ENCODE measurements at places on chromosomes 12 and 14. TPM values are rescaled to one million over a fixed set of nuclear protein-coding genes. Genes with fewer than 3 reads are reported as not detected.

Gene GUCY2C
- not detected for total RNA-seq

Gene HOTAIR
- total RNA-seq, result not detected

Gene ARHGAP5
- total RNA-seq, result 73.8 TPM

Gene SPX
- total RNA-seq, result not detected

Gene CDC42BPB
- total RNA-seq, result 125 TPM

Gene SPIC
- not detected for total RNA-seq

Gene OR4E2
- total RNA-seq, result not detected

Gene ETFBKMT
- 2.2 TPM for total RNA-seq

Gene C12orf60
- 0.88 TPM for total RNA-seq

Gene PZP
- not detected for total RNA-seq

Gene PPP1R1A
- 47.6 TPM for total RNA-seq

Gene VRTN
- 0.15 TPM for total RNA-seq

Gene TCL1B
- not detected for total RNA-seq

Gene PKP2
- total RNA-seq, result 2.5 TPM

Gene SDSL
- total RNA-seq, result 0.74 TPM

Gene IQSEC3
- 41.4 TPM for total RNA-seq

Gene GPRC5A
- not detected for total RNA-seq

Gene FOXJ2
- total RNA-seq, result 8.3 TPM

Gene NFATC4
- total RNA-seq, result 11.4 TPM

Gene SPATA7
- 17.6 TPM for total RNA-seq
